ENCODE measurements at places on chromosomes 1 and 21.

DNA sequence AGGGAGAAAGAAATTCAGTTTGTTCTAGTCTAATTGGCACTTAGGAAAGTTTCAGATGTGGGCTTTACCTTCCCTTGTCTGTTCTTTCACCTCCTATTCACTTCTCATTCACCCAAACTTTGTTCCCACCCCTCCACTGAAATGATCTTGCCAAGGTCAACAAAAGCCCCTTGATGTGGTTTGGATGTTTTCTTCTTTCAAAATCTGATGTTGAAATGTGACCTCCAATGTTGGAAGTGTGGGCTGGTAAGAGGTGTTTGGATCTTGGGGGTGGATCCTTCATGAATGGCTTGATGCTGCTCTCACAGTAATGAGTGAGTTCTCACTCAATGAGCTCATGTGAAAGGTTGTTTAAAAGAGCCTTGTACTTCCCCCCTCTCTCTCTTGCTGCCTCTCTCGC lies 379.3 kb downstream of the HHIPL2 start:
- no peak for DNase-seq

DNA sequence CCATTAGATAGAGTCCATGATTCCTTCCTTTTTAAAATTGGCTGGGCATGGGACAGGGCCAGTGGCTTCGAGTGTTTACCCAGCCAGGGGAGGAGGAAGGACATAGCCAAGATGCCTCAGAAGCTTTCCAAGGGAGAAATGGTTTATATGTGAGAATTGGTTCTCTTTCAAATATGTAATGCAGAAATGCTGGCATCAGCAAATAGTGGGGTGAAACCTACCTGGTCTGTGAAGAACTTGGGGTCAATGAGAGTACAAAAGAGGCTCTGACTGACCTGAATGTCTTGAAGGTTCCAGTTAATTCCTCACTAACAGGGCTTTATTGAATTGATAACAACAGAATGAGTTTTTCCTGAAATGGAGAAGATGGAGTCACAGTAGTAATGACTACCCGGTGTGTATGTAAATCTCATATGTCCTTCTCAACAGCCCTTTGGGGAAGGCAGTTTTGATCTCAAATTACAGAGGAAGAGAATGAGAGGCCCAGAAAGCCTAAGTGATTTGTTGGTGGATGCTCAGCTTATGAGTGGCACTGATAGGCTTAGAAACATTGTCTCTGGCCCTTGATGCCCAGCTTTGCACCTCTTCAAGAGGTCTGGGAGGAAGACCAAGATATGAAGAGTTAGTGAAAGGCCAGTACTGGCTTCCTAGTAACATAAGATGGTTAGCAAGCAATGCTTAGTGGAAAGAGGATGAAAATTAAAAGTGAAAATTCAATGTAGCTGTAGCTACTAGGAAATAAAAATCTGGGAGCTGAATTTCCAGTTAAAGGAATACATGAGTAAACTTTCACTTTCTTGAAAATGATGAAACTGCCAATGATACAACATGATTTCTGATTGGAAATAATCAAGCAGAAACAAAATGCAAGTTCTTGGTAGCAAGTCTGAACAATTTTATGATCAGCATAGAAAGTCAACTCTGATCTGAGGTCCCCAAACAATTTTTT lies 2.7 kb downstream of the ATF3 start:
- DNase-seq, result no peak

GRCh38 chr21:45768011-45768739 lies 124.7 kb downstream of the PCBP3 start:
- DNase-seq, result no peak

DNA sequence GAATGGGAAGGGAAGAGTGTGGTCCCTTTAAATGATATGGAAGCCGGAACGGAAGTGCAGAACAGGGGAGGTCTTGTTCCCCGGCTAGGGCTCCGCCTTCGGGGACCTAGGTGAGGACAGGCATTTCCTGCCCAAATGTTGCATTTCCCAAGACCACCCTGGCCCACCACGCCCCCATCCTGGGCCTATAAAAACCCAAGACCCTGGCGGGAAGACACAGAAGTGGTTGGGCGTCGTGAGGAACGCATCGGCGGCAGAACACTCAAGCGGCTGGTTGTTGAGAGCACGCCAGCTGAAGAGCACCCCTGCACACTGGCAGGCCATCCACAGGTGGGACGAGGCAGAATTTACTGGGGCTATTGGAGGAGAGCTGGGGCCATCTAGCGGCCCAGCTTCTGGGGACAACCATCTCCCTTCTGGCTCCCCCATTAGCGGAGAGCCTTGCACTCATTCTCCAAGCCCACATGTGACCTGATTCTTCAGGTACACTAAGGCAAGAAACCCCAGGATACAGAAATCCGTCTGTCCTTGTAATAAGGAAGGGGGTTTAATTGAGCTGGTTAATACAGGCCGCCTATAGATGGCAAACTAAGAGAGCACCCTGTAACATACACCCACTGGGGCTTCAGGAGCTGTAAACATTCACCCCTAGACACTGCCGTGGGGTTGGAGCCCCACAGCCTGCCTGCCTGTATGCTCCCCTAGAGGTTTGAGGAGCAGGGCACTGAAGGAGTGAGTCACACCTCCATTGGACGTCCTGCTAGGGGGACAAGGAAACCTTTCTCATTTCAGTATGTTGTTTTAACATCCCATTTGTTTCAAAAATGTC lies 1327.9 kb downstream of the BRINP3 start:
- DNase-seq, result no peak

DNA sequence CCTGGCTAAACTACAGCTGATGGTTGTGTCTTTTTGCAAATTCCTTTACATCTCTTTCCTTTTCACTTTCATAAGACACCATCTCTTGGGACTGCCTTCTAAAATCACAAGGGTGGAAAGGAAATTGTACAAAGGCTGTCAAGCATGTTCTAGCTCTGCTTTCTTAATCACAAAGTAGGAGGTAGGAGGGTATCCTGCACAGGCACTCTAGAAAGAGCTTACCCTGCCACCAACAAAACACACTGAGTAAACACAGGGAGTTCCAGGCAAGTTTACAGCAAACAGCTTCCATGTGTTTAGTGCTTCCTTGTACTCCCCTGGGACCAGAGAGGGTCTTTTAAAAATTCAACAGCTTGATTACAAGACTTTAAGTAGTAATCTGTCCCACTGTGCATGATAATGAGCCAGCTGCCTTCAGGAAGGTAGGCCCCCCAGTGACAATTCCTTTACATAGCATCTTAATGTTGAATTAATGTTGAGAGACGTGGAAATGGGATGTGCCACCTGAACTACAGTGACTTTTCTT lies 2.4 kb downstream of the PLPP3 start:
- no peak for DNase-seq

DNA sequence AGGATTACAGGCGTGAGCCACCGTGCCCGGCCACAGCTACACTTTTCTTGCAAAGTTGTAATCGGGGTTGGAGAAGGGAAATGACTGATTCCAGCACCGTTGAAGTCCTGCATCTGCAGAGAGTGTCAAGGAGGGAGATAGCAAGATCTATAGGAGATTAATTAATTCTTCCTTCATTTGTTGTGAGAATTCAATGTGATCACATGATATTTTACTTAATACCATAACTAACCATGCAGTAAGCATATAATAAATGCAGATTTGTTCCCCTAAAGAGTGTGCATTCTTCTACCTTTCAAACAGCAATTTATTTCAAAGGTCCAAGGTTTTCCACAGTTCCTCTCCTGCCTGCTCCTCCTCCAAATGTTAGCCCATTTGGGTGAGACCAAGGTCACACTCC lies 204.5 kb downstream of the GREM2 start:
- no peak for DNase-seq
